ENCODE measurements at places on chromosomes 6 and 20.

DNA sequence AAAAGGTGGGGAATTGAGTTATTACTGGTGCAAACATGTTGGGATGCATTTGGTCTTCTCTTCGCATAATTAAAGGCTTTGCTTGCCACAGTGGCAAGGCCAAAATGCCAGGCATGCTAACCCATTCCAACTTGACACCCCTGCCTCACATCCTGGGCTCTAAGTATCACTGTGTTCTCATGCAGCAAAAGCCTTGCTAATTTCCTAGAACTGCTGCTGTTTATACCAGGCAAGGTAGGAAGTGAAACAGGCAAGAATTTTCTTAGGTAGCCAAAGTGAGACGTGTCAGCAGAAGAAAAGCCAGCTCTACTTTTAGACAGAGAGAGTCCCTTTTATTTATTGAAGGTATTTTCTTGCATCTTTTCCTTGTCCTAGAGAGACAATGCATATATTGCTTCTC lies 41.2 kb downstream of the LYRM2 start:
- no peak for DNase-seq

DNA sequence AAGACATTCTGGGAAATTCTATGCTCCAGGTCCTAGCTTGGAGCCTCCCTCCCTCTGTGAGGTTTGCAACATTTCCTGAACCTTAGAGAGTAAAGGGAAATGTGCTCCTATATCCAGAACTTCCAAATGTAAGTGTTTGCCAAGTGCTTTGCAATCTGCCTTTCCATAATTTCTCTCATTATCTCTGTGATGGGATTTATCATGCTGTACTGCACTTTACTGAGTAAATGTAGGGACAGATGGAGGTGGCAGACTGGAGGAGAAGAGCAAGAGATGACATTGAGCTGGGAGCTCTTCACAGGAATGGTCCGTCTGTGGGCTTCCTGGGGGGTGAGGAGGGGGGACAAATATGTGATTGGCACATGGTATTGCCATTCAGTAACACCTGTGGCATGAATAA lies 184.3 kb downstream of the SOX4 start:
- DNase-seq, result no peak

DNA sequence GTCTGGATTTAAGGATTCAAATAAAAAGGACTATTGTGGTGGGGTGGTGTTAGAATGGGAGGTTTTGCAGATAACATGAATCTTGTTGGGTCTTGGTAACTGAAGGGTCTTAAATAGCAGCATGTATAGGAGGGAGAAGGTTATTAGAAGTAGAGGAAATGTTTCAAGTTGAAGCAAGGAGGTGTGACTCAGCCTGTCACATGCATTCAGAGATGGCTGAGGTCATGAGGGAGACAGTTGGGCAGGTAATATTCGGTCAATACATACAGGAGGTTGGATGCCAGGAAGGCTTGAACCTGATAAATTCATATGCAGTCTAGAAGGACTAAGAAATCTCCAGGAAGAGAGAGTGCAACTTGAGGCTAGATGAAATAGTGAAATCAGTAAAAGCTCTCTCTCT lies 6.1 kb downstream of the KLHL31 start:
- no peak for DNase-seq

GRCh38 chr6:51472745-51473487 lies 614.5 kb downstream of the PKHD1 start:
- no peak for DNase-seq

- DNase-seq, result no peak
These were observed 29.0 kb upstream of the MANEA start for GRCh38 chr6:95548188-95548786.

Measured in stimulated activated CD8-positive, alpha-beta memory T cell treated with anti-CD3 and anti-CD28 coated beads, Interleukin-15, amount 100 ng/mL, for 48 hours (primary cell).